ENCODE measurements at places on chromosomes 12 and 14.
A peak's percentile ranks its signal among the peaks of the same experiment; 100 is the strongest.

GRCh38 chr12:101042211-101042610 lies 167.8 kb downstream of the SLC5A8 start:
- DNase-seq = no peak

- DNase-seq = peak; percentile 64
Observed at GRCh38 chr12:27866373-27867101, 86.5 kb upstream of the MANSC4 start.

GRCh38 chr14:53273671-53274072 lies 120.5 kb upstream of the DDHD1 start:
- no peak for DNase-seq

GRCh38 chr14:90294872-90295271 lies 36.9 kb downstream of the NRDE2 start:
- no peak for DNase-seq

DNA sequence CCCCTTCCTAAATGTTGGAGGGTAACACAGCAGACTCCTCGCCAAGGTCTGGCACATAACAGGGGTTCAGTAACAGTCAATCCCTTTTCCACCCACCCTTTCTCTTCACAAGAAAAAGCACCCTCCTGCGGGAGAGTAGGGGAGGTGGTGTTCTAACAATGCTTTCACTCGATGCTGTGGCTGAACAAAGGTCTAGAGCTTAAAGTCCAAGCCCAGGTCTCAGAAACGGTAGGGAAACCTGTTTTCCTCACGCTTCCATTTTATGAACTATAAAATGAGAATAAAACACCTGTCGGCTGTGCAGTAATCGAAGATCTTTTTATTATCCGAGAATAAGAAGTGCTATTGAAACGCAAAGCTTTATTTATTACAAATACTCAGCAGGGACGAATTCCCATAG lies 20.9 kb upstream of the CACNA2D4 start:
- no peak for DNase-seq

Data from NCI-H446 treated with DMSO at 0.1 percent for 48 hours (cell line).